Stimulated activated CD4-positive, alpha-beta T cell treated with anti-CD3 and anti-CD28 coated beads, Interleukin-12 subunit alpha, Interleukin-12 subunit beta, amount 100 ng/mL, for 4 hours (primary cell): ENCODE measurements at places on chromosomes 3 and 15.

- DNase-seq, result no peak
These were observed 319.8 kb upstream of the TLE3 start for GRCh38 chr15:70417535-70417934.

- no peak for DNase-seq
These were observed 1716.1 kb downstream of the SI start for GRCh38 chr3:163362151-163362550.

- DNase-seq, result no peak
These were observed 179.4 kb downstream of the CD47 start for GRCh38 chr3:107911337-107912000.

DNA sequence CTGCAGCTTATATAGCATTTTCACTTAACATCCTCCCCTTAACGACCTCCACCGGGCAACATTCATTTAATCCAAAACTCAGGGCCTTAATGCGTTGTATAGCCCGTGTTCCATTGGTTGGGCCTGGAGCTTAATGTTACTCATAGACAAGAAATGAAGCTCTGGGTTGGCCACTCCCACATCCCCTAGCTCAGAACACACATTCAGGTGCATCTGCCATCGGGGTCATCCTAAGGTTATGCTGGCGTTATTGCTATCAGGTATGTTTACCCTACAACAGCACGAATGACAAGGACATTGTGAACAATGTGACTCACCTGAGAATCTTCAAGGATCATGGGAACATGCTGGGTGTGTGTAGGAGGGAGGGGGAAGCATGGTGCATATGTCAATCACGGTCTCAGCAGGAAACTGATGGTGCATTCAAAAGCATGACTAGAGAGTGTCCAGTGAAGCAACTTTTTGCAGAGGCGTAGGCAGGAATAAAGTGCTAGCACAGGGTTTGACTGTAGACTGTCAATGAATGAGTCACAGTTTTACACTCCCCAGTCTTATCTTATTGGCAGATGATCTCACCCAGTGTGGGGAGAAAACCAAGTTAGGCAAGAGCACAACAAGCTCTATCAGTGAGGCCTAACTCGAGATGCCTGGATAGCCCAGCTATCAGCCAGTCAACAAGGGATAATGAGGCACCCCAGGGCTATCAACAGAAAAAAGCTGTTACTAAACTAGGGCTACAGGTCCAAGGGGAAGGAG lies 402.1 kb upstream of the MCTP2 start:
- DNase-seq, result no peak

DNA sequence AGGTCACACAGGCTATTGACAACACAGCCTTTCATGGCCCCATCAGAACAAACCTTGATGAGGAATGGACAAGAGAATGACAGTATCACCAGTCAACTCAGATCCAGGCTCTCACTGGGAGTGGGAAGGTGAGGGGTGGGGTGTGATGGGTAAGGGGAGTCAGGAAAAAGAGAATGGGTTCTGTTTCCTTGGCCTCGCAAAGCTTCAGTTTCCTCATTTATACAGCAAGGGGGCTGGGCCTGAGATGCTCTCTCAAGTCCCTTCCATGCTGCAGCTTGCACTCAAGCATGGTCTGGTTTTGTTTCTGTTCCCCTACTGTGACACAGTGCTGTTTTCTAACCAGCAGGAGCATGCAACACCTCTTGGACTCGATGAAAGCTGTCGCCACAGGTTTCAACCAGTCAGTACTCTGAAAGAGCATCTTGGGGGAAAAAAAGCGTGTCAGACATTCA lies 65.7 kb upstream of the IL12A start:
- no peak for DNase-seq

DNA sequence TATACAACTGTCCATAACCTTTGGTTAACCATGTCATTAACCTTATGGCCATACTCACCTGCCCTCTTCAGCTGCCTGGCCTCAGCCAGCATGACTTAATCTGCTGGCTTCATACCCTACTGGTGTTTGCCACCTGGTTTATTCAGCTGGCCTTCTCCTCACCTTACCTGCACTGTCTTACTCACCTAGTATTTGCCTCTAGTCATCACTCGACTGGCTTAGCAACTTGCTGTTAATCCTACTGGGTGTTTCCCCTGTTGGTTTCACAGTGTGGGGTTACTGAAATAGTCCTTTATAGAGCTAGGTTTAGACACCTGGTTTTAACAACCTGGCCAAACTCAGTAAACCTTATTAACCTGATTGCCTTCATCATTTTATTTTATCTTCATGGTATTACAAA lies 96.4 kb downstream of the IL12A start:
- no peak for DNase-seq

GRCh38 chr3:197942956-197943556 lies 6.9 kb upstream of the RPL35A start:
- no peak for DNase-seq

- no peak for DNase-seq
These were observed 31.1 kb downstream of the CYFIP1 start for GRCh38 chr15:22949074-22949547.

- DNase-seq, result no peak
These were observed 24.2 kb upstream of the LXN start for GRCh38 chr3:158696618-158697017.

DNA sequence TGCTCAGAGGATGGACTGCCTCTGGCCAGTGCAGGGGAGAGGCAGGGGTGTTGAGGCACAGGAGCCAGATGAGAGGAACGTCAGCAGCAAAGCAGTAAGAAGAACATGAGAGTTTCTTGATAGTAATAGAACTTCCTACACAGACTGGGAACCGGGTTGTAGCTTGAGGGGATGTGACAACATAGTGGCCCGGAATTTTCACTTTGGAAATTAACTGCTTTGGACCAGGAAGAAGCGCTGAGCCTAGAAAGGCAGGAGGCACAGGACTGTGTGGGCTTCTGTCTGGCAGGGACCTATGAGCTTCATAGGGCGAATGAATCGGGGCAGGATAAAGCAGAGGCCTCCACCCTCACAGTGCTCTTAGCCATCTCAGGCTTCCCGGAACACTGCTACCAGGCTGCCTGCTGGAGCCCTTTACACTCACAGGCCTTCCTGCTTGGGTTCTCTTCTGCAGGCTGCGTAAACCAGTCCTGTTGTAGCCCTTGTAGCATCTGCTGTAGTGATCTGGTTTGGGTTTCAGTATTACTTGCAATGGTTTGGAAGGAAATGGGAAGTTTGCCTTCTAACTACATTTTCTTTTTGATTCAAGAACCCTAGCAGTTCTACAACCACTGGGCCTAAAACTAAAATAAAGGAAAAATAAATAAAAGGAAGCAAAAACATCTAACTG lies 3.3 kb upstream of the ADPGK start:
- no peak for DNase-seq

DNA sequence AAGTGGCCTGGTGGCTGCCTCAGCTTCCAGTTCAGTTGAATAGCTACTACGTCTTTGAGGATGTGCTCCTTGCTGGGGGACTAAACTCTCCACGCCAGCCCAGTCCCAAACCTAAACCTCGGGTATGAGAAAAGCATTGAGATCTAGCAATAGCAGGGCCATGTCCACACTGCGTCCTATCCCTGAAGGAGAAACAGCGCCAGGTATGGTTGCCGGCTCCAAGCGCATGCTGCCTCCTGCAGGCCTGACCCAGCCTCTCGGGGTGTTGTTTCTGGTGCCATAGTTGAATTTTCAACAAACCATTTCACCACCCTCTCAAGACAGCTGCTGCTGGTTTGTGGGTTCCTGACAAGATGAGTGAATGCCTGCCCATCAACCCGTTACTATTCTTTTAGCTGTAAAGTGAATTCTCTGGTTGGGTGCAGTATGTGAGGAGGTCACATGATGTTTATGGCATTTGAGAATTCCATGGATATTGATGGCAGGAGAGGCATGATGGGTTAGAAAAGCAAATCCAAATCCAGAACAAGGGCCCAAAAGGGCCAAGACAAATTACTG lies 13.0 kb upstream of the SLC28A1 start:
- DNase-seq, result no peak

DNA sequence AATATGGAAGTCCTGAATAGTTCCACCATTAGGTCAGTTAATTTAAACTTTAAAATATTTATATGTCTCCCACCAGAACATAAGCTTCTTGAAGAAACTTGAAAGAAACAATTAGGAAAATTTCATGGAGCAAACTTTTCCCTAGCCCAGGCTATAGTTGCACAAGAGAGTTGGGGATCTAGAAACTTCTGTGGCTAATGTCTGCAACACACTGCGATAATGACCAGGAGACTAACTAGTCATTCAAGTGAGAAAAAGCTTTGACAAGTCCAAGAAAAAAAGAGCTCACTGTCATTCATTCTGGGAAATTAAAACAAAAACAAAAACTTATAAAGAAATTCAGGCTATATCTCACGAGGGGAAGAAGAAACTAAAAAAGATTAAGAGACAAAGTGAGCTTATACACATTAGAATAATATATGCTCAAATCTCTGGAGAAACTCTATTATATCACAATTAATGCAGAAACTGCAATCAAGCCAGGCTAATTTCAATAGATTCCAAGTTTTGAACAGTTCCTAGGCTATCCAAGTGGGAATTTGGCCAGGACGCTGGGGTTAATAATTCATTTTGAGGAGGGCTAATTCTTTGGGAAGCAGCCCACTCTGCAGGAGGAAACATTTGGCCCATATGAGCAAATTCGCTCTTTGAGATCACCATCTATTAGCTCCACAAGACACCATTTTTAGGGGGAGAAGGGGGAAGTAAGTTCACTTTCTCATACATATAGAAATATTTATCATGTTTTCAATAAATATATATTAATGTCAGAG lies 134.6 kb downstream of the MEIS2 start:
- DNase-seq, result no peak

- no peak for DNase-seq
These were observed 41.4 kb downstream of the MUC20 start for GRCh38 chr3:195762249-195762585.

DNA sequence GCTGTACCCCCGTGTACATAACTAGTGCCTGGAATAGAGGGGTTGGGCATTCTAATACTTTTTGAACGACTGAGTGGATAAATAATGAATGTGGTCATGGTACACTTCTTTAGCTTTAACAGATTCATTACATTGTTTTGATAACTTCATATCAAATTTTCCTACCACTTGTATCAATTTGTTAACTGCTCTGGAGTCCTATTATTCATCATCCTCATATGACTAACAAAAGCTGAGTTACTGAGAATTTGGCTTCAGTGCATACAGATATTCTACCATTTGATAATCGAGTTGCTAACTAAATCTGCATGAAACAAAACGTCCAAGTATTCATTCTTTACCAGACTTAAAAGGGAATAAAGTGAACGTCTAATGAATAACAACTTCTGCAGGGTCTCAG lies 31.7 kb downstream of the FRMD5 start:
- no peak for DNase-seq

DNA sequence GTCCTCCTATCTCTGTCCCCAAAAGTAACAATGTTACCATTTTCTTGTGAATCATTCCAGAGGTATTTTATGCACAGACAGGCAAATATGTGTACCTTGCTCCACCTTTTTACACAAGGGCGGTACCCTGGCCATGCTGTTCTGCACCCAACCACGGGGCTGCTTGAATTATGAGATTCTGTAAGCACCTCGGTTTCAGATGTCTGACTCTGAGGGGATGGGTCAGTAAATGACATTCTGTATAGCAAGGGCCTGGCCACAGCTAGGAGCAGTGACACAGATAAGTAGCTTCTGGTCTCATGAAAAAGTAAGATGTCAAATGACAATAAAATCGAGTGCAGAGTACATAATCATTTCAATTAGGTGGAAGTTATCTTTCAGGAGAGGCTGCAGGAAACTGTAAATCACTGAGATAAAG lies 30.4 kb upstream of the FLNB start:
- DNase-seq, result no peak
